ENCODE measurements at places on chromosomes 16 and 17.
A peak's percentile ranks its signal among the peaks of the same experiment; 100 is the strongest.

GRCh38 chr17:83018658-83019193 lies 60.7 kb upstream of the METRNL start:
- no peak for DNase-seq

DNA sequence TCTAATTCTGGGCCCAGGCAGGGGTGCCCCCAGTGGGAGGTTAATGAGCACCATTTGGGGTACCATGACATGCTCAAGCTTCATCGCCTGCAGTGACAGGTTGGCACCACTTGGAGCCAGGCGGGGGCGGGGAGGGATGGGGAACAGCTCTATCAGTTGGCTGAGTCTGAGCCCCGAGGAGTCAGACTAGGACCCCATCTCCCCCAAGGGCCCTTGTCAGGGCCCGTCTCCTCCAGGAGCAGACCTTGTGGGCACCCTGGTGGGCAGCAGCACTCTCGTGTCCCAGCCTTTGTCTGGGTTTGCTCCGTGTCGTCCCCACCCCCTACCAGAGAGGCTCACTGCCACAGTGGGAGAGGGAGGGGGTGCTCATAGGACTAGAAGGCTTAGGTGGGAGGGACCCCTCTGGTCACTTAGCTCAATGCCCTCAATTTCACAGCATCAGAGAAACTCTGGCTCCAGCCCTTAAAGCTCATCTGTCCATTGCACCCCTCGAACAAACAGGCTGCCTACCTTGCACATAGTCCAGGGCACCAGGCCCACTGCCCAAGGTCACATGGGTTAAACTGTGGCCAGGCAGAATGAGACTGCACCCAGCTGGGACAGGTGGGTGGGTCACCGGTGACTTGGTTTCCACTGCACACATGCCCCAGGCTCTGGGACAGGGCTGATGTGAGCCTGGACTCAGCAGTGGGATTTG lies 4.1 kb downstream of the PPP1R9B start:
- DNase-seq: no peak

- no peak for DNase-seq
These were observed 26.5 kb downstream of the KANSL1 start for GRCh38 chr17:46166692-46167249.

DNA sequence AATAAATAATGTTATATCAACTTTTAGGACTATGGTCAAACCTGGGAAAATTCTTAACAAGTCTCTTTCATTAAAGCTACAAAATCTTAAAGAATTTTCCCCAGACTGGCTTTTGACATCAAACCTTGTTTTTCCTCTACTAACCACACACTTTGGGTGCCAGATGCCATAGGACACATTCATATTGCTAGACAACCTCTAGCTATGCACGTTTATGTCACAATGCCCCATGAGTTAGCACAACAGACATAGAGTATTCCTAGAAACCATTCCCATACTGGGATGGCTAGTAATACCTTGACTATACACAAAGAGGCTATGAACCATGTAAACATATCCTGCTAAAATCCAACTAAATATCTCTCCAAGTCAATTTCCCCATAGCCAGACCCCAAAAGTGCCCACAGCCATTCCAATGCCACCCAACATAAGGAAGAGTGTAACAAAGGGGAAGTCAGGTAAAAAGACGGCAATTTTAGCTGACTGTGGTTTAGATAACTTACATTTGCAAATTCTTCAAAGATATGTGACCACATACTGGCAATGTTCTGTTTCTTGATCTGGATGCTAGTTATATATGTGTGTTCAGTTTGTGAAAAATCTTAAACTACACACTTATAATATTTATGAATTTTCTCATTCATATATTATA lies 23.4 kb downstream of the SMURF2 start:
- DNase-seq: no peak

DNA sequence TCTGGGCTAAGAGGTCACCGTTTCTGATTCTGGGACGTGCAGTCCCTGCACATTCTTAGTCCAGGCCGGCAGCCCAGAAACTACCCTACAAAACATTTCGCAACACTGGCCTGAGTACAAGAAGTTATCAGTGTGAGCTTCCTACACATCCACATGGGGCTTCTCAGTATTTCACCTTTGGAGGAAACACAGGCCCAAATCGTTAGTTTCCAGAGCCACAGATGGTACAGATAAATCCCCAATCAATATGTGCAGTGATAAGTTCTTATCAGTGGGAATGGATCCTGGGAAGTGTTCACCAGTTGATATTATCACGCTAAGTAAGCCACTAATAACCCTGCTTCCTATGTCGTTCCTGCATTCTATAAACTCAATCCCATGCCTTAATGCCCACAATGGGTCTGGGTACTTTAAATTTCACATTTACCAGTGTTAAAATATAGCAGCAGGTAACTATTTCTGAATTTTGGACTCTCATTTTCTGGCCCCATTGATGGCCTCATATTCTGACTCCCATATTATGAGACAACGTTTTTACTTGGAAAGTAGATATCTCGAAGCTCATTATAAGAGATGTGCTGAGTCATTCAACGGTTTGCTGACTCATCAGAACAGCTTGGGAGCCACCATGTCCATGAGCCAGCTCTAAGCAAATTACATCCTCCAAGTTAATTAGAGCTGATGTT lies 370.2 kb upstream of the MAF start:
- DNase-seq: no peak

DNA sequence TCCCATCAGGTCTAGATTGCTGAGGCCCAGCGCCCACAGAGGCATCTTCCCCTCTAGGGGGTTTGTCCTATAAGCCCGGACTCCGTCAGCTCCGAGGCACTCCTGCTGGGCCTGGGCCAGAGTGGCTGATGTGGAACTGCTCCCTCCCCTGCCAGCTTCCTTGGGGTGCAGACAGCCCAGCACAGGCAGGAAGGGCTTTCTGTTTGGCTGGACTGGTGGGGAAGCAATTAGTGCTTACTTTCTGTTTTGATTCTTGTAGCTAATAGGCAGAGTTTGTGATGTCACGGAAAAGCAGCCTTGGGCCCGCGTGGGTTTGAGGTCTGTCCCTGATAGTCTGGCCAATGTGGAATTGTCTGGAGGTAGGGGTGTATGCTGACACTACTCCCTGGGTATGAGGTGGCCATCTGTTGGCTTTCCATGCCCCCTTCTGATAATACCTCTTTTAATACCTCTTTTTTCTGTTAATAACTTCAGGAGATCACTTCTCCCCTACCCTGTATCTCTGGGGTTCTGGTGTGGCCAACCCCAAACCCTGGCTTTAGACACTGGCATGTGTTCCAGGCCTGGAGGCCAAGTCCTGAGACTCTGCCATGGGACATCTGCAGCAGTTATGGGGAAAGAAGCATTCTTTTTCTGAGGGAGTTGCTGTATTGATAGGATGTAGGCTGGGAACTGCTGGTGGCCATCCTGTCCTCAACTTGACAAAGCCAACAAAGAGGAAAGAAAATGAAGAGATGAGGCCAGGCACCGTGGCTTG lies 190.9 kb downstream of the RAB11FIP4 start:
- peak; percentile 61 for DNase-seq

- DNase-seq: no peak
These were observed 3.1 kb upstream of the CD300LD start for GRCh38 chr17:74595037-74595750.

DNA sequence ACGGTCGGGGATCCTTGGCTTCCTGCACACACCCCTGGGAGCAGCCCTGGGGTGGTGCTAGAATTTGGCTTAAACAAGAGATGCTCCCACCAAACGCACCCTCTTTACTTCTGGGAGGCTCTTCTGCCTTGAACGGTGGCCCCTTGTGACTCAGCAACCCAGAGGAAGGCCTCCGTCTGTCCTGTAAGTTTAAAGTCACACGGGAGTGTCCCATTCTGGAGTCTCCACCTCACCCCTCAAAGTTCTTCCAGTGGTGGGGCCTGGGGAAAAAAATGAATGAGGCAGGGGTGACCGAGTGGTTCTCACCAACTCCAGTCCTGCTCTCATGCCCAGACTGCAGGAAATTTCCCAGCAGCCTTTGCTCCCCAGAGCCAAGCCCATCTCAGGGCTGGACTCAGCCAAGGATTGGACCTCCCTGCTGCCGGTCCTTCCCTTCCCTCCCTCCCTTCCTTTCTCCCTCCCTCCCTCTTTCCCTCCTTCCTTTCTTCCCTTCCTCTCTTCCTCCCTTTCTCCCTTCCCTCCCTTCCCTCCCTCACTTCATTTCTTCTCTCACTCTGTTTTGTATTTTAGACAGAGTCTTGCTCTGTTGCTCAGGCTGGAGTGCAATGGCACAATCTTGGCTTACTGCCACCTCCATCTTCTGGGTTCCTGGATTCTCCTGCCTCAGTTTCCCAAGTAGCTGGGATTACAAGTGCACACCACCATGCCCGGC lies 11.4 kb downstream of the ITGAD start:
- no peak for DNase-seq

GRCh38 chr17:5120036-5120435 lies 4.2 kb downstream of the USP6 start:
- DNase-seq: no peak

- DNase-seq: no peak
These were observed 364.9 kb downstream of the SNX29 start for GRCh38 chr16:12341423-12341822.

GRCh38 chr16:52095471-52095870 lies 451.5 kb downstream of the TOX3 start:
- no peak for DNase-seq

- DNase-seq: no peak
These were observed 2.5 kb downstream of the UBE2I start for GRCh38 chr16:1311738-1312466.

- peak; percentile 12 for DNase-seq
These were observed 21.9 kb upstream of the CDH5 start for GRCh38 chr16:66344533-66345145.

DNA sequence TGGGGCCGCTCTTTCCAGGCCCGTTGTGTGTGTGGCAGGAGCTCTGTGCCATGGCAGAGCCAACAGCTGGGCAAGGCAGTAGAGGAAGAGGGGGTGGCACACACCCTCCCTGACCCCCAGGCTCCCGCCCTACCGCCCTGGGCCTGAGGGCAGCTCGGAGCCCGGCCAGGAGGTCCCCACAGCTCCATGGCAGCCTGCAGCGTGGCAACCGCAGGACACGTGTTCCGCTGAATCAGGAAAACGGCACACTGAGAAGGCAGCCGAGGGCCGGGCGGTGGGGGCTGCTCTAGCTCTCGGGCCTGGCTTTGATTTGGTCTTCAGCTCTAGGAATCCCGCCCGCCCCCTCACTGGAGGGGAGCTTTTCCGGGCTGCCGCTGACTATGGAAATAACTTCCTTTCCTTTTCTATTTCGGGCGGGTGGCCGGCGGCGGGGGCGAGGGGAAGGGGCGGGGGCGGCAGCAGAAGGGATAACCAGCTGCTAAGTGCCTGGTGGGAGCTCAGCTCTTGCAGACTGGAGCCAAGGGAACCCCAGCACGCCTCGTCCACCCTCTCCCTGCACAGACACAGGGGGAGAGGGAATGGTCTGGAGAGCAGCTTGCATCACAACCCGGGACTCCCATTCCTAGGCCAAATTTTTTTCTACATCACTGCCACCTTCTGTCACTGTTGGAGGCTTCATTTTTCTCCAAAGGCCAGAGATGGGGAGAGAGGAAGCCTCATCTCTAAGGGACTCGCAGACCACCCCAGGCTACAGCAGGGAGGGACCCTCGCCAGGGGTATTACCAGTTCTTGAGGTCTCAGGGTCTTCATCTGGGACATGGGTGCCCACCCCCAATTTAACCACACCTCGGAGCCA lies 24.8 kb upstream of the MRPS23 start:
- peak; percentile 83 for DNase-seq

- DNase-seq: no peak
These were observed 6.8 kb upstream of the EZH1 start for GRCh38 chr17:42751628-42752027.

- DNase-seq: no peak
These were observed 750 bp downstream of the TMEM132E start for GRCh38 chr17:34579979-34580684.

GRCh38 chr17:57568340-57568739 lies 176.8 kb downstream of the CCDC182 start:
- DNase-seq: no peak

GRCh38 chr16:68091380-68092261 lies 6.5 kb downstream of the NFATC3 start:
- no peak for DNase-seq

GRCh38 chr17:28578246-28579195 lies 1.8 kb upstream of the ALDOC start:
- DNase-seq: no peak

- DNase-seq: no peak
These were observed 12.4 kb upstream of the KATNB1 start for GRCh38 chr16:57723170-57723569.

DNA sequence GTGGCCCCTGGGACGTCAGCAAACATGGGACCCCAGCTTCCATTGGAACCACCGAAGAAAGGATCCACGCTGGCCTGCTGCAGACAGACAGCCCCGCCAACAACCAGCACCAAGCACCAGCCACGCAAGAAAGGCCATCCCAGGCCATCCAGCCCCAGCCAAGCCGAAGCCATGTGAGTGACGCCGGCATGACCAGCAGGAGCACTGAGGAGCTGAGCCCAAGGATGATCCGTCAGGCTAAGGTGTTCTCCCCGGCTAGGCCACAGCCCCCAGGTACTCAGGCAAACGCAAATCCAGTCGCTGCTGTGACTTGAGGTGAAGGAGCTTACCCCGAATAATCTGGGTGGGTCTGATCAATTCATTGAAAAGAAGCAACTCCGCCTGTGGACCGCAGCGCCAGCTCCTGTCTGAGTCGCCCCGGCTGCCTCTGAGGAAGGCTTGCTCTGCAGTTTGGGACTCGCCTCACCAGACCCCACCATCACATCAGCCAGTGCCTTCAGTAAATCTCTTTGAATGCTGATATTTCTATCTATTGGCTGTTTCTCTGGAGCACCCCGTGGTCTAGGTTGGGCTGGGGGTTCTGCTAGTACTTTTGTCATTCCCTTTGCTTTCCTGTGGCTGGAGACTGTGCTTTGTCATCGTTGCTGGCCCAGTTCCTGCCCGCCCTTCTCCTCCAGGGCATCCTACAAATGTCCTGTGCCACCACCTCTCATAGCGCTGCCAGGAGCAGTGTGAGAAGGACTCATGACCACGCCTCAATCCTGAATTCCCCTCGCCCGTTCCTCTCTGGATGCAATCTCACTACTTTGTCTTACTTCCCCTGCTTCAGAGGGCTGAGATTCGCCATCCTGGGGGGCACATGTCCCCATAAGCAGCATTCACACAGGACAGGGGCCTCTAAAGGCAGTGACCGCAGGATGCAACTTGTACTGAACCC lies 8.1 kb upstream of the CBX2 start:
- DNase-seq: no peak

All from AG09319 (cell line).